IMR-90 (cell line): ENCODE measurements at places on chromosomes 16 and 17. TPM values are rescaled to one million over a fixed set of nuclear protein-coding genes. Genes with fewer than 3 reads are reported as not detected.

Gene CCL2
- 126 and 206 TPM in 2 replicates for total RNA-seq

Gene FTO
- 121 and 132 TPM in 2 replicates for total RNA-seq

- DNase-seq = no peak
Measured at GRCh38 chr17:73025041-73025560, 67.4 kb downstream of the SLC39A11 start.

DNA sequence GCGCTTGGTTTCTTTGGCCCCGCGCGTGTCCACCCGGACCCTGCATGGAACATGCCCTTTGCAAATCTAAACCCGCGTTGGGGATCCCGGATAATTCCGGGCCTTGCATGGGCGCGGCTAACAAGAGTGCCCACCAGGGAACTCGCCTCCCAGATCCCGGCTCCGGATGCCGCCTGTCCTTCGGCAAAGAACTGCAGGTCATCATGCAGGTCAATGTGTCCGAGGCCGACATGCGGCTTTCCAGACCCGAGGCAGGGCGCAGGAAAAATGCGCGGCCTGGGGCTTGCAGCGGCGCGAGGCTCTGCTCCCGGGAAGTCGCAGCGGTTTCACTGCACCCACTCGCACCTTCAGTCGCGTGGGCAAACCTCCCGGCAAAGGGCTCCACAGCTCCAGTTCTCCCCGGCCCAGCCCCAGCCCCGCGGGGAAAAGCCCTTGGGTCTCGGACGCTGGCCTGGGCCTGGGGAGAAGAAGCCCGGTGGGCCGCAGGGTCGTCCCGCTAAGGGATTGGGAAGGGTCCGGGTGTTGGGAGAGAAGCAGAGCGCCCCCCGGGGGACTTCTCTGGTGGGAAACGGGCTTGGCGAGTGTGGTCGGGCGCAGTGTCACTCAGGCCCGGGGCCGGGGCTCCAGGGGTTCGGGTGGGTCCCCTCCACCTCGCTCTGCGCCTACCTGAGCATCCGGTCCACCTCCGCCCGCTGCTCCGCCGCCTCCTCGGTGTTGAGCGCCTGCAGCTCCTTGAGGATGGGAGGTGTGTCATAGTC is 805 bp downstream of the HNF1B start:
- no peak for DNase-seq

GRCh38 chr17:1720856-1721386 is 3.6 kb upstream of the WDR81 start:
- DNase-seq = peak; percentile 56
